ENCODE measurements at places on chromosomes 2 and 18.
A peak's percentile ranks its signal among the peaks of the same experiment; 100 is the strongest.

DNA sequence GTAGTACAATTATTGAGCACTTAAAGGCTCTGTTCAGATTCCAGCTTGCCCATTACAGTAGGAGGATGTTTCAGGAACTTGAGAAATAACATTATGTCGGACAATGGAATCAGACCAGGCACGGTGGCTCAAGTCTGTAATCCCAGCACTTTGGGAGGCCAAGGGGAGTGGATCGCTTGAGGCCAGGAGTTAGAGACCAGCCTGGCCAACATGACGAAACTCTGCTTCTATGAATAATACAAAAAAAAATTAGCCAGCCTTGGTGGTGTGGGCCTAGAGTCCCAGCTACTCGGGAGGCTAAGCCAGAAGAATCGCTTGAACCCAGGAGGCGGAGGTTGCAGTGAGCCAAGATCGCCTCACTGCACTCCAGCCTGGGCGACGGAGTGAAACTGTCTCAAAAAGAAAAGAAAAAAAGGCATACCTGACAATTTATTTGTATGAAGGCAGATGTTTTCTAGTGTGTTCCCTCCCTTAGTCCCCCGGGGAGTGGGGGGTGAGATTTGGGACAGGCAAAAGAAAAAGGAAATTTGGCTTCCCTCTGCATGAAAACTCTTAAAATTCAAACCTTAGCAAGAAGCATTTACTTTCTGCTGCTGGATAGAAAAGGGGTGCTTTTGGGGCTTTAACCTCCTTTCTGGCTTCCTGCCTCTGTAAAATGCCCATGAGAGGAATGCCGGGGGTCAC, 13.7 kb upstream of the ZNF532 start:
- DNase-seq = no peak

DNA sequence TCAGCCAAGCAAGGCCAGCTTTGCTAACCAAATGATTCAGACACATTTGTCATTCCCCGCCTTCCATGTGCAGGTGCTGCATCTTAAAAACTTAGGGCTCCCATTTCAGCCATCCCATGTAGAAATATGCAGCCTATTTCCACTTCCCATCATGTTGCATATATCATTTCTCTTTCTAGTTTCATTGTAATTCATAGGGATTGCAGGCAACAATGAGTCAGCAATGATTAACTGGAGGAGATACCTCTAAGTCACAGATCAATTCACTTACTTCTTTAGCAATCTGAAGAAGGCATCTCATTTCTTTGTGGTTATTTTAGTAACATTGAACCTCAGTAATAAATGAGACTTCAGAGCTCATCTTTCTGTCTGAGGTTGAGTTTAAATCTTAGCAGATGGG, 276.1 kb upstream of the PKDCC start:
- DNase-seq = no peak

DNA sequence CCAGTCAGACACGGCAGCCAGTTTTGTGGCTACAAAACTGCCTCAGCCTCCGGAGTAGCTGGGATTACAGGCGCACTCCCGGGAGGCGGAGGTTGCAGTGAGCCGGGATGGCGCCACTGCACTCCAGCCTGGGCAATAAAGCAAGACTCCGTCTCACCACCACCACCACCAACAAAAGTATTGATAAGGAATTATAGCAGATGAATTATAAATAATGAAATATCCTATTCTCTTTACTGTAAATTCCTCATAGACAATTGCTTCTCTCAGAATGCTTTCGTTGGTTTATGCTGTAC, 1.4 kb upstream of the FAM161A start:
- DNase-seq = no peak

DNA sequence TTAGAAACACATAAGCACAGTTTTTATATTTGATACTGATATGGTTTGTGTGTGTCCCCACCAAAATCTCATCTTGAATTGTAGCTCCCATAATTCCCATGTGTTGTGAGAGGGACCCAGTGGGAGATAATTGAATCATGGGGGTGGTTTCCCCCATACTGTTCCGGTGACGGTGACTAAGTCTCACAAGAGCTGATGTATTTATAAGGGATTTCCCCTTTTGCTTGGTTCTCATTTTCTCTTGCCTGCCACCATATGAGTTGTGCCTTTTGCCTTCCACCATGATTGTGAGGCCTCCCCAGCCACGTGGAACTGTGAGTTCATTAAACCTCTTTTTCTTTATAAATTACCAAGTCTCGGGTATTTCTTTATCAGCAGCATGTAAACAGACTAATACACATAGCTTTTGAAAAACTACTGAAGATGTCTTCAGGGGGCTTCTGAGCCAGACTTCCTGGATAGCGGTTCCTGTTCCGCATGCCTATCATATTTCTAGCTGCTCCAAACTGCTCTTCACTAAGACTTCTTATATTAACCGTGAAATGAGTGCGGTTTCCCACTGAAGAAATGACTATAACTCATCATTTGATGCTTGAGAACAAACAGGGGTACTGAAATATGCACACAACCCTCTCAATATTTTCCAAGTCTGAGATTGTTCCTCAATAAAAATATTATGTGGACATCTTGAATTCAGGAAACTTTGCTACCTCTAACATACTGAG, 75.8 kb downstream of the SPHKAP start:
- DNase-seq = no peak

GRCh38 chr2:147425437-147426029, 419.3 kb upstream of the ACVR2A start:
- no peak for DNase-seq

DNA sequence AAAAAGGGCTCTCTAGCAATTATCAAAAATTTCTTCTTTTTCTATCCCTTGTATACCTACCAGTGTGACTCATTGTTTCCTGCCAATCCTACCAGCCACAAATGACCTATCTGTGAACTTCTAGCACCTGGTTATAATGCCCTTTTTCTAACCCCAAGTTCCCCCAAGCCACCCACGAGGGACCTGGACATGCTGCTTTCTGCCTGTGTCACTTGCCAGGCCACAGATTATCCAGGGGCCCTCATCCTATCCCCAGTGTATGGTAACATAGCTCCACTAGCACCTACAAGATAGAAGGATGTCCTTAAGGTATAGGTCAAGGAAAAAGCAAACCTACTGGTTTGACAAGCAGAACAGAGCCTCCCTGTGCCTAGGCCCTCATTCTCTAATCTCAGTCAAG, 26.8 kb downstream of the AAK1 start:
- peak; percentile 55 for DNase-seq

DNA sequence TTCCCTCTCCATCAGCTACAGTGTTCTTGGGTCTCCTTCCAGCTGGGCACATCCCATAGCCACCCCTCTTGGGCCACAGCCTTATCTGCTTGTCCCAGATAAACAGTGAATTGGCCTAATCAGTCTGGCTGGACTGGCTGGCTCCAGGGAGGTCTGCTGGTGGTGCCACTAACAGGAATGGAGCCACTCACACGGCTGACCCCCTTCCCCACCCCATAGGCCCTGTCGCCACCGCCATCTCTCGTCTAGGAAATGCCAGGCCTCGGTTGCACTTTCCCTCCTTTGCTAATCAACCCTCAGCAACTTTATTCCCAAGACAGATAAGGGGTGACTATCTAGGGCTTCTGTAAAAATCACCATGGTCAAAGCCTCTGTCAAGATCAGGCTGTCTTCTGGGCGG, 23.0 kb upstream of the TNP1 start:
- no peak for DNase-seq

- DNase-seq = no peak
These were observed 73.5 kb downstream of the BABAM2 start for GRCh38 chr2:27964067-27964466.

DNA sequence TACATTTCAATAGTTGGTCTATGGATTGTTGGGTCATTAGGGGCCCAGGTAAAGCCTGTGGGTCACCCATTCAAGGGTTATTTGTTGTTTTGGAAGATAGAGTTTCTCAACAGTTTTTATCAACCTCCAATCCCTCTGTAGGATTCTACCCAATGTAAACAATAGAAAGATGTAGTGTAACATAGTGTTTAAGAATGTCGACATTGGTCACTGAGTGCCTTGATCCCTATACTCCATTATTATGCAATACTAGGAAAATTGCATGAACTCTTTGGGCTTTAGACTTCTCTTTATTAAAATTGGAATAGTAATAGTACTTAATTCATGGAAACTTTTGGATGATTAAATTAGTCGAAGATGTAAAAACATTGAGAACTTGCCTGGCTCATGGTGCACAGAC, 292.1 kb downstream of the GPD2 start:
- DNase-seq = no peak

DNA sequence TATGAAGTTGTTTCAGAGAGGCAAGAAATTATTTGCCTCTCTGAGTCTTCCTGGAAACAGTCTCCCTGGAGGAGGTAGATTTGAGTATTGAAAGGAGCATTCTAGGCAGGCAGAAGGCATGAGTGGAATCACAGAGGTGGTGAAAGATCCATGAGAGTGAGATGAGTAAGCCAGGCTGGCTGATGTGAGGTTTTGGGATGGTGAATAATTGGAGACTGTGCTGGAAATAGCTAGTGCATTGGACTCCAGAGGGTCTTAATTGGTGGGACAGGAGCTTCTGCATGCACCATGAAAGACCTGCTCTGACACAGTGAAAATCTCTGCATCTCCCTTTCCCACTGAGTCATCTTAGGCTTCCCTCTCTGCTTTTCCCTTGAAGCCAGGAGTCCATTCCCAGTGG, 46.3 kb downstream of the CDC42EP3 start:
- no peak for DNase-seq

DNA sequence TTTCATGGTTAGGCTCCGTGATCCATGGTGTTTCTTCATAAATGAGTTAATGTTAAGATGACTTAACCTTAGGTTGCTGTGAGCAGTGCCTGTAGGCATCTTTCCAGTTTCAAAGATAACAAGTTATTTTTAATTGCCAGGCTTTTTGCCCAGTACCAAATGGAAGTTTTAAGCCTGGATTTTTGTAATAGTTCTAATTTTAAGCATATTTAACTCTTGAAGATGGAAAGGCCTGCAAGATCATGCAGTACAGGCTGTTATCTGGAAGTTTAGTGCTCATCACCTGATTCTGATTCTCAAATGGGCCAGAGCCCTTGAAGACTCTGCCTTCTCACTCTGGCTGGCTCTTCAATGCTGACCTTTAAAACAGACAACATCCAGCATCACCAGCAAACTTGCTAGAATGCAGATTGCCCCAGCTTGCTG, 141.3 kb downstream of the NCK2 start:
- no peak for DNase-seq

DNA sequence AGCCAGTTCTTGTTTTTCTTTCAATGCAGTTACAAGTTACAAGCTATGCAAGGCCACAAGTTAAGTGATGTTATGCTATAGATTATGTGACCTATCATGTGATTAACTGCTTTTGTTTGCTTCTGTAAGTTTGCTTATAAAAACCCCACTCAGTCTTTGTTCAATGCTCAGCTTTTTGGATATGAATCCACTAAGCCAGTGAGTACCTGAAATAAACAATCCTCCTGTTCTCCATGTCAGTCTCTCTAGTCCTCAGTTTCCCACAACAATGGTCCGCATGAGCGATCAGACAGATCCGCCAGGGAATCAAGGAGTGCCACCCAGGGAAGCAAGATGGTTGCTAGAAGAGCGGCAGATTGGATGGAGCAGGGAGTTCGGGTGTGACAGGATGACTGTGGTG, 30.7 kb upstream of the ZNF236 start:
- no peak for DNase-seq
